ENCODE measurements at places on chromosomes 13 and 19. TPM values are rescaled to one million over a fixed set of nuclear protein-coding genes. Genes with fewer than 3 reads are reported as not detected.

Gene AKAP8
- 19.2 TPM for total RNA-seq

Gene PGPEP1
- 58.8 TPM for total RNA-seq

DNA sequence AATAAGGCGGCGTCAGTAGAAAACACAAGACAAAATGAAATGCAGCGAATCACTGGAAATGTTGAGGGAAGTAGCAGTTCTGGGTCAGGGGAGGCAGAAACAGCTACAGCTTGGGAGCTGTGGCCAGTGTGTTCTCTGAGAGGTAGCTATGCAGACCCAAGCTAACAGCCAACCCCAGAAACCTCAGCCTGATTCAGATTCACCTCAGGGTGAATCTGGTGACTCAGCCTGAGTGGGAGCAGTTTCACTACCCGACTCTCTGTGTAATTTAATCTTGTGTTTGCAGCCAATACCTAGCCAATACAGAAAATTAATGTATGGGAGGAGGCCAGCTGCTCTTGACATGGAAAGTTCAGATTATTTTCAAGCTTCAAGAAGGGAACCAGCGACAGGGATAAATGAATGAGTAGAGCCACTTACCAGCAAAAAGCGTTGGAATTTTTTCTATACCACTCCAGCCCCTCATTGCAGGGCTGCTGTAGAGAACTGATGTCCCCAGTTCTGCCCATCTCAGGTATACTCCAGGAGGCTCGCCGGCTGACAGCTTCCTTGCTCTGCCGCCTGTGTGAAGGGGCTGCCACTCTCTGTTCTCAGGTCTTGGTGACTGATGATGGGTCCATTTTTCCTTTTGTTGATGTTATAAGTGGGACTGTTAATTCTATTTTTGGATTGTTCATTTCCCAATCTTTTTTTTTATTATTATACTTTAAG, 8.9 kb downstream of the IGFL3 start:
- H3K27ac ChIP-seq = no peak overlapping the region
- no peak overlapping the region for H3K4me3 ChIP-seq
- H3K36me3 ChIP-seq = no peaks in the 10 kb centered on the region
- no peaks in the 10 kb centered on the region for H3K4me1 ChIP-seq
- DNase-seq = no peak
- peaks cover 5% of the 10 kb centered on the region for H3K27me3 ChIP-seq

GRCh38 chr19:18269070-18269723, 5.1 kb downstream of the IQCN start:
- H3K27me3 ChIP-seq = no peaks in the 10 kb centered on the region
- no peak for DNase-seq
- no peak overlapping the region for H3K27ac ChIP-seq
- peaks cover 12% of the 10 kb centered on the region for H3K4me1 ChIP-seq

- DNase-seq = no peak
- no peak within 1 kb of the TSS for H3K27ac ChIP-seq
- no peaks in the 10 kb centered on the region for H3K4me1 ChIP-seq
- peaks cover 18% of the 10 kb centered on the region for H3K27me3 ChIP-seq
- H3K4me3 ChIP-seq = no peak within 1 kb of the TSS
Observed at GRCh38 chr19:2308114-2308556, at the start of gene LINGO3. TSS of gene LINGO3 (minus strand) at chr19:2308154. CDS start at chr19:2291776, 16,378 bp downstream.

DNA sequence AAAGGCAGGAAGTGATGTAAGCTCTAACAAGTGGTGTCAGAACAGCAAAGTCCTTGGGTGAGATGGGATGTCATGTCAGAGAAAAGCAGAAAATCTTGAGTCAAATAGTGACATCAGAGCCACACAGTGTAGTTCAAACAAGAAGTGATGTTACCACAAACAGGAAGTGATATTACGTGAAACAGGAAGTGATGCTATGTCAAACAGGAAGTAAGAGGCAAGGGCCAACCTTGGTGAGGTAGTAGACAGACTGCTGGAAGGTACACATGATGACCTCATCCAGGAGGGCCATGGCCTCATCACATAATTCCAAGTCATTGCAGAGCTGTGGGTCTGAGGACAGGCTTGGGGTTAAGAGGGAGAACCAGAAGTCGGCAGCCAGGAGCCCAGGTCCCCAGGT, 7.0 kb upstream of the MAMSTR start:
- no peak overlapping the region for H3K4me3 ChIP-seq
- H3K27ac ChIP-seq = no peak overlapping the region
- H3K36me3 ChIP-seq = no peaks in the 10 kb centered on the region
- no peak for DNase-seq

DNA sequence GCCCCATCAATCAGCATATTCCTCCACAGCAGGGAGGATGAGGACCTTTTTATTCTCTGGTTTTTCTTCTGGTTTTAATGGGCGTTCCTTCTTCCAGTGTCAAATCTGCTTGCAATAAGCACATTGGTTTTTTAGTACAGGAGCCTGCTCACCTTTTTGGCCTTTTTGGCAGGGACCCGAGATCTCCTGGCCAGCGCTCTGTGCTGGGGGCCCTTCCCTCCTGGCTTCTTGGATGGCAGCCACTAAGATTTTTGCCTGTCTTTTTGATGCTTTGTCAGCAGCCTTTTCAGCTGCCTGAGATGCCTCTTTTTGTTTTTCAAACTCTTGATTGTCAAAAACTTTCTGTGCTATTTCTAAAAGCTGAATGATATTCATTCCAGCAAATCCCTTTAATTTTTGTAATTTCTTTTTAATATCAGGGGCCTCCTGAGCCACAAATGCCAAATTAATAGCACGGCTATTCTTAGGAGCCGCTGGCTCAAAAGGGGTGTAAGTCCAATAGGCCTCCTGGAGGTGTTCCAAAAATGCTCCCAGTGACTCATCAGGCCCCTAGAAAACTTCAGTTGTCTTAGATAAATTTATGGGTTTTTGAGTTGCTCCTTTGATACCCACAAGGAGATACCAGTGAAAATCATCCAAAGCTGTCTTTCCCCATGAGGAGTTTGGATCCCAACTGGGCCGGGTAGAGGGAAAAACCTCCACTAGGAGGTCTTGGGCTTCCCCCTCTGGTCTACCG, 73.0 kb downstream of the ZNF100 start:
- no peaks in the 10 kb centered on the region for H3K27me3 ChIP-seq
- H3K36me3 ChIP-seq = no peaks in the 10 kb centered on the region
- no peak for DNase-seq
- H3K27ac ChIP-seq = no peak overlapping the region
- H3K4me3 ChIP-seq = no peak overlapping the region
- no peaks in the 10 kb centered on the region for H3K4me1 ChIP-seq

Gene SOHLH2
- total RNA-seq = not detected

DNA sequence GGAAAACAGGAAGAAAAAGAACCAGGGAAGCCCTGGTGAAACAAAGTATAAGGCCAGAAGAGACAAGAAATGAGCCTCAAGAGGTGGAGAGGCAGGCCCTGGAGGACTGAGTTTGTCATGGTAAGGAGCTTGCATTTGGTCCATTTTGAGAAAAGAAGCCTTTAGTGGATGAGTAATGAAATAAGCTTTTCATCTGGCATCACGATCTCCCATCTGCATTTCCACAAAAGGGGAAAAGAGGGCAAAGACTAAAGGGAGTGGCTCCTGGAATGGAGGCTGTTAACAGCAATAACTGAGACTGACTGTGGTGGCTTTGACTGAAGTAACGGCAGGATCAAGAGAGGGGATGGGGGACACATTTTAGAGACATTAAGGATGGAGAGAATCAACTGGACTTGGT, 148.8 kb upstream of the NBEA start:
- no peak for DNase-seq
- no peaks in the 10 kb centered on the region for H3K27me3 ChIP-seq
- H3K27ac ChIP-seq = no peak overlapping the region
- no peak overlapping the region for H3K4me3 ChIP-seq
- H3K4me1 ChIP-seq = no peaks in the 10 kb centered on the region

GRCh38 chr13:91647361-91647990, 249.1 kb downstream of the GPC5 start:
- H3K36me3 ChIP-seq = no peaks in the 10 kb centered on the region
- H3K27me3 ChIP-seq = no peaks in the 10 kb centered on the region
- H3K4me1 ChIP-seq = no peaks in the 10 kb centered on the region

Gene NLRP5
- total RNA-seq = not detected

GRCh38 chr13:85501616-85502015, 297.6 kb downstream of the SLITRK6 start:
- no peaks in the 10 kb centered on the region for H3K36me3 ChIP-seq
- DNase-seq = no peak
- no peaks in the 10 kb centered on the region for H3K27me3 ChIP-seq

GRCh38 chr19:57106722-57107235, 13.0 kb upstream of the USP29 start:
- H3K4me3 ChIP-seq = no peak overlapping the region
- no peaks in the 10 kb centered on the region for H3K36me3 ChIP-seq
- no peak overlapping the region for H3K27ac ChIP-seq
- peaks cover 13% of the 10 kb centered on the region for H3K27me3 ChIP-seq

GRCh38 chr13:64314331-64314730, 2898.7 kb upstream of the PCDH20 start:
- H3K27me3 ChIP-seq = no peaks in the 10 kb centered on the region
- H3K27ac ChIP-seq = no peak overlapping the region
- H3K36me3 ChIP-seq = no peaks in the 10 kb centered on the region

DNA sequence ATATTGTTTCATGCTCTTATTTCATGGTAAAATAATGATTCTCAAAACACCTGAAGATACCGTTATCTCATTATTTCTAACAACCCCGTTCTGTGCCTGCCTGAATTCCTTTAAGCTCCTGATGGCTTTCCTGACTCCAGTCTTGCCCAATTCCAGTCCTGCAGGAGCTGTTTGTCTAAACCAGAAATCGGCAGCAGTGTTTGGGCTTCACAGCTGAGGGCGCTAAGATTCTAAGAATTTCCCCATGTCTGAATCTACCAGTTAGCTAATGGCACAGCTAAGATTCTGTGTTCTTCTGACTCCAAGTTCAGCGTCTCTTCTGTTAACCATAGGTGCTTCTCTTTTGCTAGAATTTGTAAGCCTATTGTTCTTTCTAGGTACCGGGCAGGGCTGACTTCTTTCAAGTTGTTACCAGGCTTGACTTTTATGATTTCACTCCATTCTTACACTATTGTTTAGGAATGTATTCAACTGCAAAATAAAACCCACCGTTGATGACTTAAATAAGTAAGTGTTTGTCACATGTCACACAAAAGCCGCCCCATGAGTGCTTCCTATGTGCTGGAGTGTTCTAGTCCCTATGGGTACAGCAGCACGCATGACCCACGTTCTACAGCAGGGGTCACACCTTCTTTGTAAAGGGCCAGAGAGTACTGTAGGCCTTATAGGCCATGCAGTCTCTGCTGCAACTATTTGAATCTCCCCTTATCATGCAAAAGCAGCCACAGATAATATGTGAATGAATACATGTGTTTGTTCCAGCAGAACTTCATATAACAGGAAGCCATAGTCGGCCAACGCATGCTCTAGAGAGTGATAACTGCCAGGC, 168.3 kb upstream of the RNF113B start:
- H3K27ac ChIP-seq = no peak overlapping the region
- no peak for DNase-seq
- no peaks in the 10 kb centered on the region for H3K27me3 ChIP-seq
- no peaks in the 10 kb centered on the region for H3K4me1 ChIP-seq
- no peaks in the 10 kb centered on the region for H3K36me3 ChIP-seq
- H3K4me3 ChIP-seq = no peak overlapping the region

GRCh38 chr13:80979035-80979641, 638.2 kb upstream of the SPRY2 start:
- H3K36me3 ChIP-seq = no peaks in the 10 kb centered on the region
- H3K27me3 ChIP-seq = no peaks in the 10 kb centered on the region
- no peaks in the 10 kb centered on the region for H3K4me1 ChIP-seq
- peak; percentile 32 for DNase-seq
- no peak overlapping the region for H3K4me3 ChIP-seq

- no peak overlapping the region for H3K4me3 ChIP-seq
- no peak for DNase-seq
- H3K27me3 ChIP-seq = no peaks in the 10 kb centered on the region
- no peaks in the 10 kb centered on the region for H3K4me1 ChIP-seq
- H3K36me3 ChIP-seq = no peaks in the 10 kb centered on the region
Observed at GRCh38 chr13:40127476-40127875, 472.0 kb downstream of the COG6 start.

DNA sequence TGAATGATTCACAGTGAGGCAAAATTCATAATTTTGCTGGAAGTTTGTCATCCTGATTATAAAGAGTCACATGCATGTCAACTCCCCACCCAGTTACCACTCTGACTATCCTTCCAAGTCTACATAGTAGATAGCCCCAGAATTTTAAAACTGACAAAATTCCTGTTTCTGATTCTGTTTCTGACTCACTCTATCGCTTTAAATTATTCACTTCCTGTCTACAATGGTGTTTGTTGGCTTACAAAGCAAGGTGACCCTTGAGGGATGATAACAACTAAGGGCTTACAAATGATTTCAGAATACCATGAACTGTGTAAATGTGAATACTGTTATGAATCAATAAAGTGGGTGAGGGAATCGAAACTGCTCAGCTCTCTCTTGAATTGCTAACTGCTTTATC, 98.7 kb upstream of the KL start:
- DNase-seq = no peak
- H3K27me3 ChIP-seq = no peaks in the 10 kb centered on the region
- no peak overlapping the region for H3K27ac ChIP-seq
- H3K4me3 ChIP-seq = no peak overlapping the region

GRCh38 chr19:30047432-30047831, 105.4 kb downstream of the URI1 start:
- DNase-seq = no peak
- no peak overlapping the region for H3K27ac ChIP-seq
- no peaks in the 10 kb centered on the region for H3K4me1 ChIP-seq

DNA sequence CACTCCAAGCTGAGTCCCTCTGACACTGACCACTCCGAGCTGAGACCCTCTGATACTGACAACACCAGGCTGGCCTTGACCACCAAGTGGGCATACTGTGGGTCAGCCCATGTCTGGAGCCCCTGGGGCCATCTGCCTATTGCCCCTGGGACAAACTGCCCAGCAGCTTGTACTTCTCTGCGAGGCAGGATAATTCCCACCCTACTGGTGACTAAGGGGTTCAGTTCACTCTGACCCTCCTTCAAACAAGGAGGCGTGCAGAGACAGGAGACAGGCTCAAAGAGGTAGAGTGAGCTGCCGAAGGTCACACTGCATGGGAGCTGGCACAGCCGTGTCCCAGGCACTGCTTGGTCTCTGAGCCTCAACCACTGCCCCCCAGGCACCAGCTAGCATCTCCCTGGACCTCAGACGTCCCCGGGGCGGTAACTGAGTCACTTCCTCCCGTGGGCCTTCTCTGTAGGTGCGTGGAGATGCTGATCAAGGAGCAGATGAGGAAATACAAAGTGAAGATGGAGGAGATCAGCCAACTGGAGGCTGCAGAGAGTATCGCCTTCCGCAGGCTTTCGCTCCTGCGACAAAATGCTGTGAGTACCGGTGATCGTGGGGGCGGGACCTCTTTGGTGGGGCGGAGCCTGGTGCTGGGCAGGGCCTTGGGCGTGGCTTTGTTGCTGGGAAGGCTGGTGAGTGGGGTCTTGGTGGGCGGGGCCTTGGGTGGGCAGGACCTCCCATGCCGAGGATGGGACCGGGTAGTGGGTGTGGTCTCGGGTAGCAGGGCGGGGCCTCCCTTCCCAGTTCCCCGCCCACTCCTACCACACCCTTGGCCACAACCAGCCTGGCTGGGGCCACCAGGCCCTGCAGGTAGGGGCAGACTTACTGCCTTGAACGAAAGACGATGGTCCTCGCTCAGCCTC, 5.8 kb upstream of the USE1 start:
- no peaks in the 10 kb centered on the region for H3K27me3 ChIP-seq
- peak; percentile 28 for DNase-seq
- no peak overlapping the region for H3K27ac ChIP-seq
- H3K4me1 ChIP-seq = peaks cover under 1% of the 10 kb centered on the region
- H3K4me3 ChIP-seq = no peak overlapping the region

Data from adrenal gland (tissue), 19 donors.